ENCODE measurements at places on chromosomes 1 and 21. TPM values are rescaled to one million over a fixed set of nuclear protein-coding genes. Genes with fewer than 3 reads are reported as not detected.

Gene ESPN
- total RNA-seq: 16.3 TPM

GRCh38 chr1:150487763-150488115 lies 520 bp downstream of the TARS2 start:
- H3K36me3 ChIP-seq: peaks cover 11% of the 10 kb centered on the region
- H3K4me1 ChIP-seq: peaks cover 3% of the 10 kb centered on the region
- 0 out of 2 replicates have a peak overlapping the region, but pooled peaks have one; percentile 43 for H3K27ac ChIP-seq
- peak overlapping the region; percentile 91 for H3K4me3 ChIP-seq

- no peak overlapping the region for H3K27ac ChIP-seq
- H3K36me3 ChIP-seq: no peaks in the 10 kb centered on the region
- H3K27me3 ChIP-seq: no peaks in the 10 kb centered on the region
- H3K4me1 ChIP-seq: peaks cover 22% of the 10 kb centered on the region
- DNase-seq: no peak
Observed at GRCh38 chr1:54574158-54574778, 26.2 kb downstream of the ACOT11 start.

DNA sequence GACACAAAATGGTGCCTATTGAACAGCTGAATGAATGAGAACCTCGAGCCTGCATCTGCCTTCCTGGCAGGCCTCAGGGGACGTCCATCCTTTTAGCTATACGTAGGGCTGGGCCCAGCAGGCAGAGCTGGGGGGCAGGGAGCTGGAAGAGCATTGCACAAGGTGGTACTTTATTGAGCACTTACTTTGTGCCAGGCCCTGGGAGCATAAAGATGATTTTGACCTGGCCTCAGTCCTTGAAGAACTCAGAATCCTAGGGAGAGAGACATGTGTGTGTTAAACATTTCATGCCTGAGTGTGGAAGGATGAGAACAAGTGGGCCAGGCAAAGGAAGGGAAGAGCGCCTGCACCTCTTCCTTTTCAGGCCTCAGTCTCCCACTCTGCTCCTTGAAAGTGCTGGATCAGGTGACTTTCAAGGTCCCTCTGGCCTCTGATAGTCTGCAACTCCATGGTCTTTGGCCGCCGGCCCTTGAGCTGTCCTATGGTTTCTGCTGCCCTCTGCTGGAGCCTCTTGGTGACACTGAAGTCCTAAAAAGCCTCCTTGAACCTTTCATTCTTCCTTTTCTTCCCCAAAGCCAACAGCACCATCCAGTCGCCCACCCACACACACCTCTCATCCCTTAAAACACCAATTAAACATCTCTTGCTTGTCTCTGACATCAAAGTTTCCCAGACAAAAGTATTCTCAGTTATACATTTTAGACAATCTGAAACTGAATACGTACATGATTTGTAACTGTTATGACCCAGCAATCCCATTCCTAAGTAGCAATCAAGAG lies 3.5 kb upstream of the PEAR1 start:
- no peaks in the 10 kb centered on the region for H3K36me3 ChIP-seq
- H3K27ac ChIP-seq: no peak overlapping the region
- H3K4me3 ChIP-seq: no peak overlapping the region
- H3K4me1 ChIP-seq: peaks cover 12% of the 10 kb centered on the region

DNA sequence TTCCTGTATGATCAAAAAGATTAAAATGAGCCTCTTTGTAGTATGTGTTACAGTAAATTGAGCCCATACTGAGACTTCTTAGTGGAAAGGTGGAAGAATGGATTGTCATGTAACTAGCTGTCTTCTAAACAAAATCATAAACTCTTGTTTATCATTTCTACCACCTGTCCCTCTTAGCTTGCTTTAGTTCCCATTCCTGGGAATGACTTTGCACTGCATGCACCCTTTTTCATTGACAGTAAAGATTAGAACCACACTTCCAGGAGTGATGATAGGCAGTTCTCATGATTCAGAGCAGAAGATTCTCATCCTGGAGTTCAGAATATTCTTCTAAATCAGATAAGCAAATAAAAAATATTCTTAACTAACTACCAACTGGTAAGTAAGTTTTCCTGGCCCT lies 28.0 kb downstream of the DENND2D start:
- H3K4me3 ChIP-seq: no peak overlapping the region
- no peak overlapping the region for H3K27ac ChIP-seq
- no peak for DNase-seq

Gene BGLAP
- total RNA-seq: 1.2 TPM

Measured in H1 (cell line).